ENCODE measurements at places on chromosomes 13 and 19.
A peak's percentile ranks its signal among the peaks of the same experiment; 100 is the strongest.

DNA sequence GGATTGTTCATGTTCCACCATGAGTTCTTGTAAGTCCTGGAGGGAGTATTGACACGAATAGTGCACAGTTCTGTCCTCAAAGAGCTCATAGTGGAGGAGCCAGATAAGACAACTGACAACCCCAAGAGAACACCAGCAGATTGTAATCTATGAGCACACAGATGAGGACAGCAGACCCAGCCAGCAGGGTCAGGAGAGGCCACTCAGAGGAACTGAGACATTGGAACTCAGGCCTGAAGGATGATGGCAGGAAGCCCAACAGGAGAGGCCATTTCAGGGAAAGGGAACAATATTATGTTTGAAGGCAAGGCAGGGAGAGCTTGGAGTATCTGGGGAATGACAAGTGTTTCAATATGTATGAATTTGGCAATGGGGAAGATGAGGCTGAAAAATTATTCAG, 63.7 kb upstream of the IPO5 start:
- DNase-seq: no peak

GRCh38 chr19:1311543-1312091, 25.9 kb downstream of the EFNA2 start:
- DNase-seq: no peak

DNA sequence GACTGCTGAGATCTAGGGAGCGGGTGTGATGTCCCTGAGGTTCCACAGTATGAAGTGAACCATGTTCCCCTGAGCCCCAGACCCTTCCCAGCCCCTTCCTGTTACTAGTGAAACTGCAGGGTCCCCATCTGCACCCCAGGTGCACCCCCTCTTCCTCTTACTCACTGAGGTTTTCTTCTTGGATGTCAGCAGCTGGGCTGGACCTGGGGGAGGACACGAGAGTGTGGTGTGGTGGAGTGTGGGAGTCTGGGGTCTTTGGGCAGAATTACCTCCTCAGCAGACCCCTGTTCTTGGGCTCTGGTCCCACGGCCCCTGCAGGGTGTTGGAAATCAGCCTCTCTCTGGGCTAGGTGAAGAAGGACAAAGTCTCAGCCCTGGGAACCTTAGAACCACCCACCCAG, 3.3 kb upstream of the LILRA6 start:
- no peak for DNase-seq

DNA sequence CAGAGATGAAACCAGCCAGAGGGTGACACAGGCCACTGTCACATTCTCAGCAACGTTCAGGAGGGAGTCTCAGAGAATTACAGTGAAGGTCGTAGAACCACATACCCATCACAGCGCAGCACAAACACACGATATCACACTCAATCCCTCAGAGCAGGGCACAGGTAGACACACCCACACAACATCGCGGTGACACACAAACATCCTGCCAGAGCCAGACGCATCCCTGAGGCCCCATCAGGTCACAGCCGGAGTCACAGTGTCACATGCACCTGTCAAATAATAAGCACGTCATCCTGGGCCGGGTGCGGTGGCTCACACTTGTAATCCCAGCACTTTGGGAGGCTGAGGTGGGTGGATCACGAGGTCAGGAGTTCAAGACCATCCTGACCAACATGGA, 17.5 kb downstream of the ELAVL3 start:
- no peak for DNase-seq

GRCh38 chr13:90872491-90873025, 474.9 kb upstream of the MIR17HG start:
- DNase-seq: no peak

GRCh38 chr19:51751655-51752054, at the start of gene FPR1:
FPR1 (minus strand) TSS chr19:51751878; CDS start chr19:51746994, 4,884 bp downstream.
- peak; percentile 55 for DNase-seq

GRCh38 chr19:47780215-47780551, 1.7 kb downstream of the SELENOW start:
- DNase-seq: no peak

- no peak for DNase-seq
Measured at GRCh38 chr13:98260357-98261164, 83.5 kb upstream of the RNF113B start.

GRCh38 chr13:24458736-24459135, 53.8 kb downstream of the PARP4 start:
- no peak for DNase-seq

GRCh38 chr13:27573265-27573664, 47.1 kb downstream of the LNX2 start:
- DNase-seq: no peak

GRCh38 chr19:48283908-48284307, 14.0 kb downstream of the ZNF114 start:
- no peak for DNase-seq

GRCh38 chr19:15296841-15297415, 35.4 kb downstream of the BRD4 start:
- no peak for DNase-seq

DNA sequence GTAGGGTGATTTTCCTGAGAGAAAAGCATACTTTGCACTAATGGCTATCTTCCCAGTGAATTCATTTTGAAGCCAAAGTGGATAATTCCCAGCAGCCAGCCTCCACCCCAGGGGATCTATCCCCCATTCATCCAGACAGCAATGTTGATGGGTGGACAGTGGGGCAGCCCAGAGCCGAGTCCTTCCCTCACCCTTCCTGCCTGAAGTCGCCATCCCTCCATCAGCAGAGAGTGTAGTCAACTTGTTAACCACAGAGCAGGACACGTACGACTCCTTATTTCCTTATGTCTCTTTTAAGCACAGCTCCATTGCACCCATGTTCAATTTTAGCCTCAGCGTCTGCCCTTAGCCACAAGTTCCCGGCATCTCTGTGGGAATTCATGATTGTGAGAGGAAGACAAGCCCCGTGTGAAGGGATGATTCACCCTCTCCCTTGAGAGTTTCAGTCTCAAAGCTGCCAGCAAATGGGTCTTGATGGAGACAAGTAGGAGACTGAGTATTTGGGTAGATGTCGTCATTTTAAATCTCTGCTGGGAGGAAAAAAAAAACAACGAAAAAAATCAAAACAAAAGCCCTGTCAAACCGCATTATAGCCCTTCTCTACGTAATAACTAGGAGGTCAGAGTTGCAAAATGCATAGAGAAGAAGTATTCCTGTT, 58.3 kb upstream of the MEDAG start:
- no peak for DNase-seq

DNA sequence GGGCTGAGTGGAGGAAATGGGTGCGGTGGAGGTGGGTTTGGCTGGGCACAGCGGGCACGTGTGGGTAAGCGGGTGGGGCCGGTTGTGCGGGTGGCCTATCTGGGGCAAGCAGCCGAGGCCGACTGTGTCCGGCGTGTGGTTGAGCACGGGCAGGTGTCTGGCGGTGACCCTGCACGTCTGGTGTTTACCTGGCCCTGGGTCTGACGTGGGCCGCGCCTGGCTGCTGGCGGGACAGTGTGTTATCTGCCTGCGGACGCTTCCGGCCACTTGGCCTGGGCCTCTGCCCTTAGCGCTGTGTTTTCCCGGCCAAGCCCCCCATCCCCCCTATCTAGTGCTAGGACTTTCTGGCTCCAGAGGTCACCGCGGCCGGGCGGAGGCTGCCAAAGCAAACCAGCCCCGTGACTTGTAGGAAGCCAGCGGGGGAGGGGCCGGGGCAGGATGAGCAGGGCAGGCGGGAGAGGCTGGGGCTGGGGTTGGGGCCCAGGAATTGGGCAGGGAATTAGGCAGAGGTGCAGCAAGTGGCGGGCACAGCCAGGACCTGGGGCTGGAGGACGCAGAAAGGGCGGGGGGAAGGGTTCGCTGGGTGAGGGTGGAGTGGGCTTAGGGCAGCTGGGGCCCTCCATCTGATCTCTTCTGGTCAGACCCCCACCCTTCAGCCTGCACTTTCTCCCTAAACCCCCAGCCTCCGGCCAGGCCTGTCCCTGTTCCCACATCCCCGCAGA, 534 bp upstream of the HPN start:
- DNase-seq: no peak

- no peak for DNase-seq
Measured at GRCh38 chr13:82447416-82448077, 1434.7 kb downstream of the SLITRK1 start.

GRCh38 chr13:90302107-90302506, 1045.4 kb upstream of the MIR17HG start:
- DNase-seq: no peak

- DNase-seq: no peak
Measured at GRCh38 chr13:97435794-97436193, 1.8 kb downstream of the RAP2A start.

GRCh38 chr13:66899955-66900354, 330.2 kb downstream of the PCDH9 start:
- DNase-seq: no peak

- DNase-seq: no peak
Measured at GRCh38 chr13:58583966-58584365, 952.4 kb downstream of the PCDH17 start.

DNA sequence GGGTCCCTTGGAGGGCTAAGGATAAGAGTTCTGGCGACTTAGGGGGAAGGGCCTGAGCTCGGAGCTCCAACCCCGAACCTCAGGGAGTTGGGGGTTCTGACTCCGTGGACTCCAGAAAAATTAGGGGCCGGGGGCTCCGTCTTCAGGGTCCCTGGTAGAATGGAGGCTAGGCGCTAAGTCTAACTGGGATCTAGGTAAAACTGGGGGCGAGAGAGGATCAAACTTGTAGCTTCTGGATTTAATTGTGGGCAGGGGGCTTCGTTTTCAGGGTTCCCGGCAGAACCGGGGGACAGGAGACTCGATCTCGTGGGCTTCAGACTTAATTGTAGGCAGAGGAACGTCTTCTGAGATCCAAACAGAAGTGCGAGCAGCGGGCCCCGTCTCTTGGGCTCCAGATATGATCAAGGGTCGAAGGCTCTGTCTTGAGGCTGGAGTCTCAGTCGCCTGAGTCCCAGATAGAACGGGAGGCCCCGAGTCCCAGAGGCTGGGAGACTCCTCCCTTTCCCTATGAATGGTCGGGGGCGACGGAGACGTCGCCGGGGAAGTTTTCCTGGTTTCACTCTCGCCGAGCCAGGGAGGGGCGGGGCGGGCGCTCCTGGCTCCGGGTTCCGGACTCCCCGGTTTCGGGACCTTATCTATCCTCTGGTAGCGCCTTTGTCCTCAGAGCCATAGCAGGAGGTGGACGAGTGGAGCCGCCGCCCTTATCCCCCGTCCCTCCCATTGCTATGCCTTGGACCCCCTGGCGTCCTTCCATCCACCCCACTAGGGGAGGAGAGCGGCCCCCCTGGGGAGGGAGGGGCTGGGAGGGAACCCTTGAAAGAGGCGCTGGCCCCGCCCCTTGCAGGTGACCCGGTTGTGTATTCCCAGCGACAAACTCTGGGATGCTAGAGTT, 1.3 kb downstream of the NECTIN2 start:
- DNase-seq: peak; percentile 8

- no peak for DNase-seq
Measured at GRCh38 chr19:43305642-43306041, 36.3 kb upstream of the PSG9 start.

- DNase-seq: no peak
Measured at GRCh38 chr13:40143559-40143958, 488.1 kb downstream of the COG6 start.

DNA sequence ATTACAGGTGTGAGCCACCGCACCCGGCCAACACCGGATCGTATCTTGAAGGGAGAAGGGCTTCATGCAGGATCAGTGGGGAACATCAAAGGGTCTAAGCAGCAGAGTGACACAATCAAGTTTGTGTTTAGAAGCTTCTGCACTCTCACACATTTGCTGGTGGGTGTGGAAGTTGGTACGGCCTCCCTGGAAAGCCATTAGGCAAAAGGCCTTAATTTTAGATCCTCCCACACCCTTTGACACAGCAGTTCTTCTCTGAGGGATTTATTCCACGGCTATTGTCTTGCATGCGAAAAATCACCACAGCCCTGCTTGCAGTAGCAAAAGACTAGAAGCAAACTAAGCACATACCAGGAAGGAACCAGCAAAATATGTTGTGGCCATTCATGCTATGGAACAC, 18.3 kb upstream of the SLC1A5 start:
- no peak for DNase-seq

DNA sequence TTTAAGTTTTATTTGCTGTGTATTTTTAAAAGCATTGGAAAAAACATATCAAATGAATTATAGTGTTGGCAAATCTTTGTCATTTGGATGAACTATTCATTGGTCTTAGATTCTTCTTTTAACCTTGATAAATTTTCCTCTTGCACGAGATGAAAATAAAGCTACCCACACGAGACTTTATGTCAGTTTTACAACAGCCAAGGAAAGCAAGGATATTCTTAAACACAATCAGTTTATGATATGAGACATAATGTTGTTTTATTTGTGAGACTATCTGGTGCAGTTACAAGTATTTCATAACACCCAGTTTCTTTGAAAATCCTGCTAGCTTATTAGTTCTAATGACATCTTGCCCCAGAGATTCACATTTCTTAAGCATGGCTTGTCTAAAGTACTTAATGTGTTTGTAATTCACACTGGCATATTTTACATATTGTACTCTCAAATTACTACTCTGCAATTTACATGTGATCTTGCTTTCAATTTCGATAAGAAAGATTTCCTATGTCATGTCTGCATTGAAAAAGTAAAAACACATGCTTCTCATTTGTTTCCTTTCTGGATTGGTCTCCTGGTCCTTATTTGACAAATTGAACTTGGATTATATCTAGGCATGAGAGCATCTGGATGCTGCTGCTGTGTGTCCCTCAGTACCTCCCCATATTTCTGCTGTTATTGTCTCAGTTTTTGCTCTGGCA, 955.5 kb upstream of the PCDH9 start:
- DNase-seq: no peak

DNA sequence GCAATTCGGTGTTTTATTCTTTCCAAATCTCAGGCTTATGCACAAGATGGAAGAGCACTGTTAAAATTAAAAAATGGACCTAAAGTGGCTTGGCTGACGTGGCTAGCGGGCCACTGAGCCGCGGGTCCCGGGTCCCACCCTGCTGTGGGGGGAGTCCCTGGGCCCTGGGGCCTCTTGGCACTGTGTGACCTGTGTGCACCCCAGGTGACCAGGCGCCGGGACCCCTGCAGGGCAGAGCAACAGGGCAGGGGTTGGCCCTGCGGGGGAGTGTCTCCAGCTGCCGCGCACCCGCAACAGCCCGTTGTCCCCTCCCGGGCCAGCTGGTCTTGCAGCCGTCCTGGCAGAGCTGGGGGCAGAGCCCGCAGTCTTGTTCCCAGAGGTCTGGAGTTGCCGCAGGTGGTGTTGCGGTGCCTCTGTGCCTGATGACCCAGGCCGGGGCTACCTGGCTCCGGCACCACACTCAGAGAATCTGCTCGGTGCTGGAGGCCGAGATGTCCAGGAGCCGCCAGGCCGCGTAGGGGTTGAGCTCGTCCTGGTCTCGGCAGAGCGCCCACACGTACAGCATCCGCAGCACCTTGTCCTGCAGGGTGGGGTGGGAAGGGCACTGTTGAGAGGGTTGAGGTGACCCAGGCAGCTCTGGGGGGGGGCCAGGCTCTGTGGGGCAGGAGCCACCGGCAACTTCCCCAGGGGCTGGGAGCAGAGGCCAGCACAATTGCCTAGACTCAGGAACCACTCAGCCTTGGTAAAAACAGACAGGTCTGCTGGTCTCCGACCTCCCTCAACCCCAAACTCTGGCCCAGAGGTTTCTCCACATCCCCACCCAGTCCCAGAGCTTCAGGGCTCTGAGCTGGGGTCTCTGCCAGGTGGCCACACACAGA, 1.0 kb upstream of the CTXN1 start:
- DNase-seq: no peak

GRCh38 chr19:35240327-35240726, 8.5 kb upstream of the LSR start:
- no peak for DNase-seq

GRCh38 chr13:79679334-79679733, 198.4 kb downstream of the NDFIP2 start:
- peak; percentile 56 for DNase-seq
